Activated T-cell treated with anti-CD3 and anti-CD28 coated beads for 4 hours (primary cell): ENCODE measurements at places on chromosomes 5 and 9.

DNA sequence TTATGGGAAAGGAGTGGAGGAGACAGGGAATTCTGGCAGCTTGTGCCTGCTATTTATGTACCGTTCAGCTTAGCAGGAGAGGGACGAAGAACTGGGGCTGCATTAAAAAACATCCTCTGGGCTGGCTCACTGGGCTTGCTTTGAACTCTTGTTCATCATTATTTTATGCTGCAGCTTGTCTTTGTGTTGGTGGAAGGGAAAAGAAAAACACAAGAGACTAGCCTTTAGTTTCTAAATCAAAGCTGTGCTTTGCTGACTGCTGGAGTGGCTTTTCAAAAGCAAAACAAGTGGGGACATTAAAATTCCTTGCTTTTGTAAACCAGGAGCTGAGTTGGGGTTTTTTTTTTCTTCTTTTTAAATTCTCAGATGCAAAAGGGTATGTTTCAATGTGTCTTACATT, 5.9 kb upstream of the RGMB start:
- no peak for DNase-seq

GRCh38 chr9:94056442-94056974, 27.8 kb upstream of the PTPDC1 start:
- no peak for DNase-seq

DNA sequence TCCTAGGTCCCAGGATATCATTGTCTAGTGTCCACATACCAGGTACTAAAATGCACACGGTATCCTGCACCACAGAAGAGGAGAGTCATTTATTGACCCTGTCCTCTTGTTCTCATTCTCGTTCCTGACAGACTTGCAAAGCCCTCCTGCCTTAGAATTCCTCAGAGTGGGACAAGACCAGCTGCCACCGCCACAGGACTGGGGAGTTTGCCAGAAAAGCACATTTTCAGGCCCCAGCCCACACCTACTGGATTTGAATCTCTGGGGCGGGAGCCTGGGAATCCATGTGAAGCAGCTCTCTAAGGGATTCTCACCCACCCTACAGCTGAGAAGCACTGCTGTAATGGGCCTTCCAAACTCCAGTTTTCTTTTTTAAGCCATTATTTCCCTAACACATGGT, 68.0 kb upstream of the FANCC start:
- no peak for DNase-seq

DNA sequence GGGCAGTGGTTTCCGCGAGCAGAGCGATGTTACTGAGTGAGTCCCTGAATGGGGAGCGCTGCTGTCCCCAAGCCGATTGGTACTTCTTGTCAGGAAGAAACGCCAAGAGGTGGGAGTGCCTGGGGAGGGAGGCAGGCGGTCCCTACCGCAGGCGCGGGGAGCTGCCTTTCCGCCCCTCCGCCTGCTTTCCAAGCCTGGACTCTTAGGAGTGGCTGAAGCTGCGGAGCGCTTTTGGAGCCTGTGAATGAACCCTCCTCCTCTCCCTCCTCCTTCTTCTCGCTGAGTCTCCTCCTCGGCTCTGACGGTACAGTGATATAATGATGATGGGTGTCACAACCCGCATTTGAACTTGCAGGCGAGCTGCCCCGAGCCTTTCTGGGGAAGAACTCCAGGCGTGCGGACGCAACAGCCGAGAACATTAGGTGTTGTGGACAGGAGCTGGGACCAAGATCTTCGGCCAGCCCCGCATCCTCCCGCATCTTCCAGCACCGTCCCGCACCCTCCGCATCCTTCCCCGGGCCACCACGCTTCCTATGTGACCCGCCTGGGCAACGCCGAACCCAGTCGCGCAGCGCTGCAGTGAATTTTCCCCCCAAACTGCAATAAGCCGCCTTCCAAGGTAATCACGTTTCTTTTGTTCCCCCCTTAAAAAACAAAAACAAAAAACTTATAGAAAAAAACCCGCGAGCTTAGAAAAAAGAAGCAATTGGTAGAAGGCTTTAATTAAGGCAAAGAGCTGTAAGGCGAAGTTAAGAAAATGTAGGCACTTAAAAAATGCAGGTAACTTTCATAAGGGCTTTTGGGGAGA, at the start of gene VCAN:
Gene VCAN (plus strand): TSS at position 340 of the 808 bp plus-strand sequence. CDS start 11,775 bp downstream, outside the sequence.
- DNase-seq, result no peak

DNA sequence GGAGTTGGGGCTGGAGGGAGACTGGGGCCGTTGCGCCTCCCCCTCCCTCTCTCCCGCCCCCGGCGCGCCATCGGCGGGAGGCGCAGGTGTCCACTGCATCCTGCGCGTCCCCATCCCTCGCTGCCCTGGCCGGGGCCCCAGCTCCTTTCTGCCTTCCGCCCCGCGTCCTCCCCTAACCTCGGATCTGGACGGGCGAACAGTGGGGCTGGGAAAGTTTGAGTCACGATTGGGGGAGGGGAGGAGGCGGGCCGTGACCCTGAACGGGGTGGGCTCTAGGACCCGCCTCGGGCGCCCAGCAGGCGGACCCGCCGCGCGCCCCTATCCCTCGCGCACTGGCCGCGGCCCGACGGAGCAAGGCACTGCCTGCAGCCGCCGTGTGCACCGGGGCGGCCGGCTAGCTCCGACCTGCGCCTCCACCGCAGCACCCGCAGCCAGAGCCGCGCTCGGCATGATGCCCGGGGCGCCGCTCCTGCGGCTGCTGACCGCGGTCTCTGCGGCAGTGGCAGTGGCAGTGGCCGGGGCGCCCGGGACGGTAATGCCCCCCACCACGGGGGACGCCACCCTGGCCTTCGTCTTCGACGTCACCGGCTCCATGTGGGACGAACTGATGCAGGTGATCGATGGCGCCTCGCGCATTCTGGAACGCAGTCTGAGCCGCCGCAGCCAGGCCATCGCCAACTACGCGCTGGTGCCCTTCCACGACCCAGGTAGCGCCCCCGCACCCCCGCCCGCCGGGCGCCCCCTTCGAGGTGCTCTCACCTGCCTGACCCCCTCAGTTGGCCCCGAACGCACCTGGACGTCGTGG, at the start of gene HMCN2:
Gene HMCN2 (plus strand): TSS at position 330 of the 805 bp plus-strand sequence. CDS start 119 bp downstream, at position 449.
- DNase-seq, result no peak

GRCh38 chr5:113379936-113380806, 54.6 kb downstream of the TSSK1B start:
- DNase-seq, result no peak

DNA sequence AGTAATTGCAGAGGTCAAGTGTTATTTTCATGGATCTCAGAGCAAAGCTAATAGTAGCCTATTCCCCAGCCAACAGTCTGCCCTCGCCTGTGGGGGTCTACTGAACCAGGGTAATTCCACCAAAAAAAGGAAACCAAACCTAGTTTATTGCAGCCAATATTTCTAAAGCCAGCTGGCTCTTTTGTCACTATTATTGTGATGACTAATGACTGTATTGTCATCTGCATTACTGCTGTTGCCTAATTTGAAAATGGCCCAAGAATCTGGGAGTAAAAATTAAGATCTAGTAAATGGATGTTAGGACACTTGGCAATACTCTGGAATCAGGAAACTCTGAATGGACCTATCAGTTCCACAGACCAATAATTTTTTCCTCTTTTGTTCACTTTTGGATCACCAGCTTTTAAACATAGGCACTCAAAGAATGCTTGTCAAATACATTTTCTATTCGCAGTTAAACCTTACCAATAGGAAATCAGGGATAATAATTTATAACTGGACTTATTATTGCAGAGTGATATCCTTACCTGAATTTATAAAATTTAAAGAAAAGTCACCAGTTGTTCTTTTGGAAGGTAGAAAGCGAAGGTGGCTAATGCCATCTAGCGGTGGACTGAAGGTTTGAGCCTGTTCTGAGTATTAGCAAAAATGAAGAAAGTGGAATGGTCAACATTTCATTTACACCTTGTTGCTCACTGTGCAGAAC, 69.2 kb downstream of the SYK start:
- peak; percentile 18 for DNase-seq

GRCh38 chr5:17064241-17064640, 128.2 kb upstream of the MYO10 start:
- no peak for DNase-seq

DNA sequence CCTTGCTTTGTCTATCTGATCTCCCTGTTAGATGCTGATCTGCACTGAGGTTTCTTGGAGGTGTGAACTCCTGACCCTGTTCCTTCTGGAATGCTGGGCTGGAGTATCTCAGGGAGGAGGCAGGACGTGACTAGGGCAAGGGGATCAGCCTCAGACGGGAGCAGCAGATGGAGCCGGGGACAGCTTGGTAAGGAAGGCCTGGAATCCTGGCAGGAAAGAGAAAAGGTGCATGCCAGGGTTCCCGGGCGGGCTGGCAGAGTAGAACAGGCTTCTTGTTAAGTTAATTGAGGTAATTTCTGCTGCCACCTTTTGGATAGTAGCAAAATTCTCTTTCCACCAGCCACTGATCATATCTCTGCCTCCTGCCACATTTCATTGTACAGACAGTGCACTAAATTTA, 180.9 kb downstream of the ZNF462 start:
- no peak for DNase-seq

GRCh38 chr5:146079695-146080373, 25.5 kb downstream of the PLAC8L1 start:
- DNase-seq, result no peak

- DNase-seq, result no peak
Observed at GRCh38 chr9:135647884-135648283, 8.5 kb upstream of the GLT6D1 start.

- no peak for DNase-seq
Observed at GRCh38 chr9:86944796-86945727, 2.2 kb downstream of the GAS1 start.

DNA sequence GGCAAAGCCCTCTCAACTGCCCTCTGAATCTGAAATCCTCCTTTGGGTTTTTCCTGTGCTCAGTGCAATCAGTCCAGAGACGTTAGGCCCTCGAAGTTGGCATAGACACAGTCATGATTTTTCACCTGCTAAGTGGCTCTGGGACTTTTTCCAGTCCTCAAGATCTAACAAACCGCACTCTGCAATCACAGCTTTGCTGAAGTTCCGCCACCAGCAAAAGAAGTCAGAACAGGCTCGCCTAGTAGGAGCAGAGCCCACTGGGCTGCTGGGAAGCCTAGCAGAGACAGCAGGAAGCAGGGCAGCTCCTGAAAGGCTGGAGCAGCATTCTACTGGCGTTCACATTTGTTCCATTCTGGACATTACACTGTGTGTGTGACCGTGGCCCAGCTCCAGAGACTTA, 222.8 kb upstream of the KIF2A start:
- no peak for DNase-seq

GRCh38 chr5:573976-574375, 38.2 kb upstream of the CEP72 start:
- DNase-seq, result no peak

DNA sequence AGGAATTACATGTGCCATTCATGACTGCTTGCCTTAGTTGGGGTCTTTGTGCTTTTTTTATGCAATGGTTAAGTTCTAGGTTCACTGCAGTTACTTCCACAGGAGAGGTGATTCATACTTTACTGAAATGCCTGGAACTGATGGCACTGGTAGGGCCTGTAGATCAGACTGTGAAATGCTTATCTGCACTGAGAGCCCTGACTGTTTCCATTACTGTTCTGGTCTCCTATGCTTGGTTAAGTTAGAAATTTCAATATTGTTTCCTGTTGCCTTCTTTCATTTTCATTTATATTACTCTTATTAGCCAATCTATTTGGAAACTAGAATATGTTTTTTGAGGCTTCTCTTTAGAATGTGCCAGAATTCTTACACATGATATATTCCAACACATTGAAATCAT, 484.1 kb upstream of the SEMA6A start:
- DNase-seq, result no peak

- DNase-seq, result no peak
Observed at GRCh38 chr9:133770076-133770777, 32.1 kb upstream of the SARDH start.

- no peak for DNase-seq
Observed at GRCh38 chr5:119332978-119333401, 22.8 kb upstream of the TNFAIP8 start.

- no peak for DNase-seq
Observed at GRCh38 chr5:161369022-161369421, 177.5 kb downstream of the GABRB2 start.

DNA sequence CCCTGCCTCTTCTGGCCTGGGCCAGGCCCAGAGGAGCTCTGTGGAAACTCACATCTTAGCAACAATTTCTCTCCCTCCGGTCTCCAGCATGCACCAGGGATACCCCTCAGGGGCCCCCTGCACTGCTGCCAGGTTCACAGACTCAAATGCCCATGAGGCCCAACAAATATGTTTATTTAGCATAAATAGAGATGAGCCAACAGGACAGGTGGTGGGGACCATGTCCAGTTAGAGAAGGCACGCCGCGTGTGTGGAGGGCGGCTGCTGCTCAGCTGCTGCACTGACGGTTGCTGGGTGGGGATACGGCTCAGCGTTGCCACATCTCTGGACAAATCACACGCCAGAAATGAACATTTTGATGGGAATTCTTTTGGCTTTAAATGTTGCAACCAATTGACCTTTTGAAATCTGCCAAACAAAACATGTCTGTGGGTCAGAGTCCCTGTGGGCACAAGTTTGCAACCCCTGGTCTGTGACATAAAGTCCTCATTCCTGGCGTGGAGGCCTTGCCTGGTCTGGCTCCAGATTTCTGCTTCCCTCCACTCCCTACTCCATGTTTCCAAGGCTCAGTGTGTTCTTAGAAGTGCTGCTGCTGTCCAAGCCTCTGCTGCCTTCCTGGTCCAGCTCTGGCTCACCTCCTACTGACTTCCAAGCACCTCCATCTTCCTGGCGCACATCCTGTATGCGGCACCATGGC, 88.9 kb downstream of the AMBP start:
- no peak for DNase-seq

DNA sequence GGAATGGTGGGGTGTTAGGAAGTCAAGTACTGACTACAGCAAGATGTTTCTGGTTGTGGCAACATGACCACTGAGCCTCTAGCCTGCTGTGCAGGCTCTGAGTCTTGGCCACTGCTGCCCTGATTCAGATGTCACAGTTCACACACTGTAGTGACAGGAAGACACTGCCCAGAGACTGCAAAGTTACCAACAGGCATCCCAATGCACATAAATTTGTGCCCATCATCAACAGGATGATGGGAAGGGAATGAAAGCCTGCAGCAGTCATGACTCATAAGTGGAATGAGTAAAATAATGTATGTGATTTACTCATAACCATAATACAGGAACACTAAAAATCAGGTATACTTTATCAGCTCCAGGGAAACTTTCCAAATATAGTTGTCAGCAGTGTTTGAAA, 251.6 kb upstream of the HAPLN1 start:
- no peak for DNase-seq

GRCh38 chr5:71892641-71893365, 173.7 kb downstream of the CARTPT start:
- DNase-seq, result no peak
